IMR-90 (cell line): ENCODE measurements at places on chromosomes 12 and 14. TPM values are rescaled to one million over a fixed set of nuclear protein-coding genes. Genes with fewer than 3 reads are reported as not detected.

The KRT73 gene
- not detected in 2 replicates for polyA plus RNA-seq

The LBHD2 gene
- not detected in 2 replicates for polyA plus RNA-seq

The LRRC74A gene
- polyA plus RNA-seq, result not detected in 2 replicates

The MEG3 gene
- polyA plus RNA-seq, result 518 and 556 TPM in 2 replicates

The SLCO1B1 gene
- polyA plus RNA-seq, result not detected in 2 replicates

The TSPAN19 gene
- not detected in 2 replicates for polyA plus RNA-seq

The BTG1 gene
- polyA plus RNA-seq, result 33.5 and 43.3 TPM in 2 replicates

The BCL2L14 gene
- polyA plus RNA-seq, result not detected in 2 replicates

The PPP1R3E gene
- 2.5 and 3.5 TPM in 2 replicates for polyA plus RNA-seq

The SYNDIG1L gene
- not detected in 2 replicates for polyA plus RNA-seq

The IFT81 gene
- 6.7 and 8.1 TPM in 2 replicates for polyA plus RNA-seq

The C1S gene
- 64.1 and 85.4 TPM in 2 replicates for polyA plus RNA-seq

The SLC25A47 gene
- polyA plus RNA-seq, result not detected in 2 replicates

The LPAR5 gene
- not detected in 2 replicates for polyA plus RNA-seq

The DNAI7 gene
- polyA plus RNA-seq, result 0.06 and 0.07 TPM in 2 replicates

The MYH6 gene
- not detected in 2 replicates for polyA plus RNA-seq

The CFAP73 gene
- not detected in 2 replicates for polyA plus RNA-seq
